ENCODE measurements at places on chromosomes 5 and 9. TPM values are rescaled to one million over a fixed set of nuclear protein-coding genes. Genes with fewer than 3 reads are reported as not detected.

GRCh38 chr9:83520292-83520691 lies 17.9 kb downstream of the FRMD3 start:
- DNase-seq: no peak

GRCh38 chr9:20408513-20408912 lies 213.8 kb downstream of the MLLT3 start:
- no peak for DNase-seq

Gene PLAA
- 37.9 TPM for total RNA-seq

DNA sequence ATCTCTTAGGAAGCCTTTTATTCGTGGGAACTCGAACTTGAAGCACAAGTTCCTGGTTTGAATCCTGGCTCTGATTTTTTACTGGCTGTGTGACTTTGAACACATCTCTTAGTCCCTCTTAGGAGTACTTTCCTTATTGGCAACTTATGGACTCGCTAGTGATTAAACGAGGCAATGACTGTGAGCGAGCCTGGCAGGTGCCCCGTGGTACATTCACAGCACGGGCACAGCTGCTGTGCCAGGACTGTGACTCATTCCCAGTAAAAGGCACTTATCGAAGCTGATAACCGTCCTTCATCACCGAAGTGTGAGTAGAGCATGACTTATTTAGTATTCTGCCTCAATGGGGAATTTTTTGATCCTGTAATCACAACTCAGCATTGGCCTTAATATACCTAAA lies 22.7 kb downstream of the CFAP90 start:
- no peak for DNase-seq

- no peak for DNase-seq
Measured at GRCh38 chr5:178247481-178248456, 15.2 kb upstream of the PHYKPL start.

DNA sequence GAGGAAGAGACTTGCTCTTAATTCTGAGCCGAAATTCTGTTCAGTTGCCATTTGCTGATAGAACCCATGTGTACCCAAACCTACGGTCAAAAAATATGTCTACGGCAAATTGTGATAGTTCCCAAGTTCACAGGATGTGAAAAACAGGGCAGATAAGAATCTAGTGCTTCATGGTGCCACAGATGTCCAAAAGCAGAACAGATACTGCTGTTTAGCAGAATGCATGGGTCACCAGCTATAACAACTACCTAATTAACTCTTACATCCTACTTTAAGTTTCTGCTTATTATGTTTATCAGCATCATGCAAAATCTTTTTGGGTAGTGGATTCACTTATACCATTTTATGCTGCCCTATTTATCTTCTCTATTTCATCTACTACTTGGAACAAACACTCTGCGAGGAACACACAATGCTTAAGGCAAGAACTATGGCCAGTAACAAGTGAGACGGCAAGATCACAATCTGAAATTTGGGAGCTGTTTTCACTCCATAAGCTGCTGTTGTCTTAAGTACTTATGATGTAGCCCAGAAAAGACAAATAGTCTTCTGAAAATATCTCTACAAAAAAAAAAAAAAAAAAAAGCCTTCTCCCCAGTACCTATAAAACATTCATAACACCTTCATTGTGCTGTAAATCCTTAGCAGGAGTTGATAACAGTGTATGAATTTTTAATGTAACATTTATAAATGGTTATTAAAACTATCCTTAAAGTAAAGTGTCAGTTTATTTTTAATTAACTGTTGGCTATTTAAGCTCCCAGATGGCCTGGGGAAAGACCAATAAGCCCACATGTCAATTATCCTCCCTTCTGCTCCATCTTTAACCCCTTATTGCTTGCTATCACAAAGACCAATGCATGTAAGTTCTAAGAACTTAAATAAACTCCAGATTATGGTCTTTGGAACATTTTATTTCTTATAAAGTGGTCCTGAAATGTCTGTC lies 232.3 kb downstream of the TLR4 start:
- DNase-seq: no peak

Gene MLANA
- total RNA-seq: not detected

DNA sequence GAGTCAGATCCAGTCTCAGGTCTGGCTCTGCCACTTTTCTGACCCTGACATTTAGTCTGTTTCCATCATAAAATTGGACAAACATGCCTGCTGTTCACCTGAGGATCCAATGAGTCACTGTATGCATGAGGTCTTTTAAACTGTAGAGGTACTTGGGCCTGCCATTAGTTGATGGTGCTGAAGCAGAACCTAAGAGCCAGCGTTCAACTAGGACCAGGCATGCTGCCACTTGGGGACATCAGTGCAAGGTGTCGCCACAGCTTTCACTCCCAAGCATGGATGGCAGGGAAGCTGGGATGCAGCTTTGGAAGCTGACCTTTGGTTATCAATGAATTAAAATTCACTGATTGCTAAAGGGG lies 37.1 kb downstream of the NEUROG1 start:
- no peak for DNase-seq

DNA sequence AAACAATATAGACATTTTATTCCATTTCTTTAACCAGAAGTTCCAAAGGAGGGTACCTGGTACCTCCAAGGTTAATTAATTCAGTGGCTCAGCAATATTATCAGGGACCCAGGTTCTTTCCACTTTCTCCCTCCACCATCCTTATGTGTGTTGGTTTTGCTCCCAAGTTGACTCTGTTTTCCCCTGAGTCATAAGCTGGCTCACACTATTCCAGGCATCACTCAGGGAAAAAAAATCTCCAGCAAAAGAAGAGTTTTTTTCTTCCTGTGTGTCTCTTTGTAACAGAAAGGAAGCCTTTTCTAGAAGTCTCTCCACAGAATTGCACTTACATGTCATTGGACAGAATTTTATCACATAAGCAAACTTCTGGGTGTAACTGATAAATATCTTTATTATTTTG lies 31.2 kb upstream of the GALNT10 start:
- no peak for DNase-seq

DNA sequence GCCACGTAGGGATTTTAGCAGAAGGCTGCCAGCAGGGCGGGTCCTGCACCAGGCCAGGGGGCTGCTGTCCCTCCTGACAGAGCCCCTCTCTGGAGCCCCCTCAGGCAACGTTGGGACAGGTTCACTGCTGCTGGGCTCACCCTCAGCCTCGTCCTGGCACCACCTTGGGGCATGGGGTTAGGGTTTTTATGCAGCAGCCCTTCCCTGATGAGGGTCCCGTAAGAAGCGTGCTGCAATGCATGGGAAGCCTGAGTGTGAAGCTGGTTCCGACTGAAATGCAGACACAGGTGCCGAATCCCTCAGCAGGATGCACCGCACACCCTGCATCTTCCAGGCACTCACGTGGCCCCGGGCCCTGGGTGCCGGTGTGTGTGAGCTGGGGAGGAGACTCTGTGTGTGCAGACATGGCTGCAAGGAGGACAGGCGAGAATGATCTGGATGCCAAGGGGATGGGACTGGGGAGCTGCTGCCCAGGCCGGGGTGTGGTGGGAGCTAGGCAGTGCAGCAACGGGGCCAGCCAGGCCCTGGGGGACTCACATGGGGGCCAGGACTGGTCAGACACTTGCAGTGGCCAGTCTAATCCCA lies 27.1 kb downstream of the ZDHHC11B start:
- no peak for DNase-seq

DNA sequence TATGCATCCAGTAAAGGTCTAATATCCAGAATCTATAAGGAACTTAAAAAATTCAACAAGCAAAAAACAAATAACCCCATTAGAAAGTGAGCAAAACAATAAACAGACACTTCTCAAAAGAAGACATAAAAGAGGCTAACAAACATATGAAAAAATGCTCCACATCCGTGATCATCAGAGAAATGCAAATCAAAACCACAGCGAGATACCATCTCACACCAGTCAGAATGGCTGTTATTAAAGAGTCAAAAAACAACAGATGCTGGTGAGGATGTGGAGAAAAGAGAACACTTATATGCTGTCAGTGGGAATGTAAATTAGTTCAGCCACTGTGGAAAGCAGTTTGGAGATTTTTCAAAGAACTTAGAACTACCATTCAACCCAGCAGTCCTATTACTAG lies 86.1 kb downstream of the WWC1 start:
- DNase-seq: no peak

- DNase-seq: no peak
Measured at GRCh38 chr5:38734353-38734752, 111.5 kb upstream of the OSMR start.

GRCh38 chr5:25754895-25755294 lies 1110.1 kb upstream of the CDH10 start:
- DNase-seq: no peak

GRCh38 chr9:125768803-125769202 lies 21.6 kb downstream of the PBX3 start:
- no peak for DNase-seq

Gene EIF4E1B
- total RNA-seq: not detected

DNA sequence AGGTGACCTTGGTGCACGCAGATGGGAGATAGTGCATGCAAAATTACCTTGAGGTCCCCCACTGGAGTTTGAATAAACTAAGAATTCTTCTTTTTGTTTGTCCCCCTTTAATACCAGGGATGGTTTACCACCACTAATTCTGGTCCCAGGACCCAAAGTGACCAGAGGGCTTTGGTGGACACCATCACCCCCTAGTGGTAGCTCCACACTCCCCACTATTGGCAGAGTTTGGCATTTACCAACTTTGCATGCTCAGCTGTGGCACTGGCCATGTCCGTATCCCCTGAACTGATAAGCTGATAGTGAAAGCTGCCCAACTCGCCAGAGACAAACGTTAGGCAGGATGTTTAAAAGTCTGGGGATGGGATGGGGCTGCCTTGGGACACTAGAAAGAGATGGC lies 3.3 kb downstream of the ASTN2 start:
- DNase-seq: no peak

- DNase-seq: no peak
Measured at GRCh38 chr9:134477342-134477925, 151.2 kb downstream of the RXRA start.

All from endothelial cell of umbilical vein (primary cell).